8988T (cell line): ENCODE measurements at places on chromosomes 3 and 15.

DNA sequence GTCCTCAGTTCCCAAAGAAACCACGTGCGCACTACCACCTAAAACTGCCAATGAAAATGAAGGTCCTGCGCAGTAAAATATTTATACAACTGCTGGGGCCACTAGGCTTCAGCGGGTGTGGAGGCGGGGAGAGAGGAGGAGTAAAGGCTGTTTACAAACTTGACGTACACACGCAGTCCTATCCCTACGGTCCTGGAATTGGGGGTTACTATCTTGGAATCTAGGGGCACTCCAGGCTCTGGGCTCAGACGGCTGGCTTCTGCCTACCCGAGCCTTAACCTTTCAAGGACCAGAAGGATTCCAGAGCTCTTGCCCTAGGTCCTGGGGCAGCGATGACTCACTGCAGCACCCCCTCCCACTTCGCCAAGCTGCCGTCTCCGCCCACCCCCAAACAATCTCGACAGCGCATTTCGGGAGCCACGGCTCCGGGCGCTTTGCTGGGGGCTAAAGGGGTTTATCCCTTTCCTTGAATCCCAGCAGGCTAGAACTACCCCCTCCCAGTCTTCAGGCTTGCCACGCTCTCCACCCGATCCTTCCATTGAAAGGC lies 3.0 kb downstream of the ADAMTS9 start:
- DNase-seq: no peak

GRCh38 chr3:57530071-57530608 lies 14.0 kb downstream of the DNAH12 start:
- DNase-seq: no peak

DNA sequence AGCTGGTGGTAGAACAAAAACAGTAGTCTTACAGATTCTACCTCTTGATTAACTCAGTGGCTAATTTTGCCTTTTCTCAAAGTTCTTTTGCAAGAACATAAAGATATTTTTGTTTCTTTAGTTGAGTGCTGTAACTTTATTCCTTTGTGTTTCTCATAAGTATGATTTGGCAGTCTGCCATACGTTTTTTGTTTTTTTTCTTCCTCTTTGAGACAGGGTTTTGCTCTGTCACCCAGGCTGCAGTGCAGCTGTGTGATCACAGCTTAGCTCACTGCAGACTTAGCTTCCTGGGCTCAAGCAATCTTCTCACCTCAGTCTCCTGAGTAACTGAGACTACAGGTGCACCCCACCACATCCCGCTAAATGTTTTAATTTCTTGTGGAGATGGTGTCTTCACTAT lies 22.4 kb downstream of the B3GNT5 start:
- DNase-seq: no peak

DNA sequence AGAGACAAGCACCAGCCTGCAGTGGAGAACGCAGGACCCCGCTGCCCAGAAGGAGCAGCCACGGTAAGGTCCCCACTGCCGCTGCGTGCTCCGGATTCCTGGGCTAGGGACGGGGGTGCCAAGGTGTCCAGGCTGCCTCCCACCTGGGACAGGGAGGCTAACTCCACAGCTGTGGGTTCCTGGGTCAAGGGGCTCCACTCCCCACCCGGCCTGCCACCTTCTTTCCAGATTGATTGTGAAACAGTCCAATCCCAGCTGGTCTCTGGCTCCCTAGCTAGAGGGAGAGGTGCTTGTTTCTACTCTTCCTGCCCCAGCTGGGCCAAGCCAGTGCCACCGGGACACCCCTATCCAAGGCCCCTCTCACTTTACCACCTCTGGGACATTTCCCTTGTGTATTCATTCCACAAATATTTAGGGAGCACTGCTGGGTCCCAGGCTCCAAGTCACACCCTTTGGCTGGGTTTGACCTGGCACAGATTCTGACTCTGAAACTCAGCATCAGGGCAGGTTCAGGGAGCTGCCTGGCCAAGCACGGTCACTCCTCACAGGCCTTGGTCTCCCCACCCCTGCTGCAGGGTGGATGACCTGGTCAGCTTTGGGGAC lies 1.9 kb downstream of the PAK6 start:
- no peak for DNase-seq

DNA sequence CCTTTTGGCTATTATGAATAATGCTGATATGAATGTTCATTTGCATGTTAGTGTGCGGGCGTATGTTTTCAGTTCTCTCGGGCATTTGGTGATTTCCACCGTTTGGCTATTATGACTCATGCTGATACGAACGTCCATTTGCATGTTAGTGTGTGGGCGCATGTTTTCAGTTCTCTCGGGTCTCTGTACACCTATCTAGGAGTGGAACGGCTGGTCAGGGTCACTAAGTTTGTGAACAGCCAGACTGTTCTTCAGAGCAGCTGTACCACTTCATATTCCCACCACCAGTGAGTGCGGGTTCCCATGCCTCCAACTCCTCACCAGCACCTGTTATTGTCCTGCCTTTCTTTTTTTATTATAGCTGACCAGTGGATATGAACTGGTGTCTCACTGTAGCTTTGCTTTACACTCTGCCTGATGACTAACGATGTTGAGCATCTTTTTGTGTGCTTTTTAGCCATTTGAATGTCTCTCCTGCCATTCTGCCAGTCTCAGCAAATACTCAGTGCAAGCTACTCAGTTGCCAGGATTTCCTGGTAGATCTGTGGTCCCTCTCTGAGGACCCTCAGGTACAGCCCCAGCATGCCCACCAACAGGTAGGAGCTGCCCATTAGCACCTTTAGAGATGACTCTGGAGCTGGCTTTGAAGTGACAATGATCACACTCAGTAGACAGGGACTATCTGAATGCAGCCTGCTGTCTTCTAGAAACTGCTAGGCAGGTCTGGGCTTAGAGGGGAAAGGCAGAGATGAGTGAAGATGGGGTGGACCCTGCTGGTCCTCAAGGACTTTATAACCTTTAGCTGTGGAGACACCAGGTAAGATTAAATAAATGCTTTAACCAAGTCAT lies 141.1 kb downstream of the XXYLT1 start:
- no peak for DNase-seq

DNA sequence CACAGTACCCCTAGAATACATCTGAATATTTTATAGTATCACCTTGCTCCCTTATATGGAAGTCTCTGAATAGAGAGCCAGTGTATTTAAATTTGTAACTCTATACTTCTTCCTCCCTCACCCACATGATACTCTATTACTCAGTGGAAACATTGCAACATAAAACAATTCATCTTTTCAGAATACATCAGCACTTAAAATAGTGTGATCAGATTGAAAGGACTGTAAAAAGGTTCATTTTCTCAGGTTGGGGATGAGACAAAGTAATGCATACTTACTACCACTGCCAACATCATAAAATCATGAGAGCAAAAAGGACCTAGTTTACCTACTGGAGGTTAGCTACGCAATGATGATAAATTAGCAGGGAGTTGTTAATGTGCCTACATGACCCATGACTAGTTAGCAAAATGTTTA lies 13.8 kb upstream of the THRB start:
- DNase-seq: no peak
